OCI-M1 (cell line): ENCODE measurements at places on chromosomes 5 and 9.

DNA sequence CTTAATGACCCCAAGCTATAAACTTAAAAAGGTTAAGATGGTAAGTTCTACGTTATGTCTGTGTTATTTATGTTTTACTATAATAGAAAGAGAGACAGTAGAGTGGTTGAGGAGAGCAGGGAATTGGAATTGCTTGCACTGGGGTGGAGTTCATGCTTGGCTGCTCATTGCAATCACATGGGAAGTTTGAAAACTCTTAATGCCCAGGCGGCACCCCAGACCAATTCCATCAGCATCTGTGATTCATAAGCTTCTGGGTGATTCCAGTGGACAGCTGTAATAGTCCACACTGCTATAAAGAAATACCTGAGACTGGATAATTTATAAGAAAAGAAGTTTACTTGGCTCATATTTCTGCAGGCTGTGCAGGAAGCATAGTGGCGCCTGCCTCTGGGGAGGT, 323.9 kb upstream of the MSX2 start:
- no peak for DNase-seq

DNA sequence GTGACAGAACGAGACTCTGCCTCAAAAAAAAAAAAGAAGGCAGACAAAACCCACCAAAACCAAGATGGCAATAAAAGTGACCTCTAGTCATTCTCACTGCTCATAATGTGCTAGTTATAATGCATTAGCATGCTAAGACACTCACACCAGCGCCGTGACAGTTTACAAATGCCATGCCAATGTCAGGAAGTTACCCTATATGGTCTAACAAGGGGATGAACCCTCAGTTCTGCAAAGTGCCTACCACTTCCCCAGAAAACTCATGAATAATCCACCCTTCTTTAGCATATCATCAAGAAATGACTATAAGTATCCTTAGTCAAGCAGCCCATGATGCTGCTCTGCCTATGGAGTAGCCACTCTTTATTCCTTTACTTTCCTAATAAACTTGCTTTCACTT, 4.7 kb upstream of the BICD2 start:
- no peak for DNase-seq

GRCh38 chr5:1747079-1747802, 52.4 kb downstream of the MRPL36 start:
- DNase-seq: no peak

GRCh38 chr5:64318175-64318574, 152.5 kb downstream of the RNF180 start:
- peak; percentile 16 for DNase-seq

DNA sequence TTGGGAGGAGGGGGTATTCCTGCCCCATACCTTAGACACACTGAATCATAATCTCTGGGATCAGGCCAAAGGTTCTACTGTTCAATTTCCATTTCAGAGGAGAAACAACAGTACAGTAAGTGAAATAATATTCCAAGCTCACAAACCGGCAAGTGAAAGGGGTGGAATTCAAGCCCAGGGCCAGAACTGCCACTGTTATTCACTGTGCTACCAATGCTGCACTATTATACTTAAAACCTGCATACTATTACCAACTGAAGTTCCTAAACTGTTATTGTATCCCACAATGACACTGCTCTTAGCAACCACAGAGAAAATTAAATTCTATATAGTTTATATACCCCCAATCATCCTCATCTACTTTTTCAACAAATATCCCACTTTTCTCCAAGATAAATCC, 24.6 kb downstream of the SSBP2 start:
- no peak for DNase-seq

DNA sequence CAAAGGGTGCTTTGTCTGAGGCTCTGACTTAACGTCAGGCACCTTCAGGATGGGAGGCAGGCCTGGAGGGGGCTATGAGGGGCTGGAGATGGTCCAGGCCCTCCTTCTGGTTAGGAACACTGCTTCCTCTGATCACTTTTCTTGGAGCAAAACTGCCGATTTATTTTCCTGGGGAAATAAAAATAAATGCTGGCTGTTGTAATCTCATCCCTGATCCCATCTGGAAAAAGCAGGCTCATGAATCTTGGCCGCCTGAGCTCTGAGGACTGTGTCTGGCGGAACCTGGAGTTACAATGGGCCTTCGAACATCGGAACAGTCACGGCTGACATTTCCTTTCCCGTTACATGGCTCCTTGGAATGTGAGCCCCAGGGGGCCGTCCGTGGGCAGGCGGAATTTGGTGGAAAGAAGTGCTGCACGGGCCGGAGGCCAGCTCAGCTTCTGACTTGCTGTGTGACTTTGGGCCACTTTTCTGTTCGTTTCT, 157.8 kb downstream of the RGS3 start:
- no peak for DNase-seq

DNA sequence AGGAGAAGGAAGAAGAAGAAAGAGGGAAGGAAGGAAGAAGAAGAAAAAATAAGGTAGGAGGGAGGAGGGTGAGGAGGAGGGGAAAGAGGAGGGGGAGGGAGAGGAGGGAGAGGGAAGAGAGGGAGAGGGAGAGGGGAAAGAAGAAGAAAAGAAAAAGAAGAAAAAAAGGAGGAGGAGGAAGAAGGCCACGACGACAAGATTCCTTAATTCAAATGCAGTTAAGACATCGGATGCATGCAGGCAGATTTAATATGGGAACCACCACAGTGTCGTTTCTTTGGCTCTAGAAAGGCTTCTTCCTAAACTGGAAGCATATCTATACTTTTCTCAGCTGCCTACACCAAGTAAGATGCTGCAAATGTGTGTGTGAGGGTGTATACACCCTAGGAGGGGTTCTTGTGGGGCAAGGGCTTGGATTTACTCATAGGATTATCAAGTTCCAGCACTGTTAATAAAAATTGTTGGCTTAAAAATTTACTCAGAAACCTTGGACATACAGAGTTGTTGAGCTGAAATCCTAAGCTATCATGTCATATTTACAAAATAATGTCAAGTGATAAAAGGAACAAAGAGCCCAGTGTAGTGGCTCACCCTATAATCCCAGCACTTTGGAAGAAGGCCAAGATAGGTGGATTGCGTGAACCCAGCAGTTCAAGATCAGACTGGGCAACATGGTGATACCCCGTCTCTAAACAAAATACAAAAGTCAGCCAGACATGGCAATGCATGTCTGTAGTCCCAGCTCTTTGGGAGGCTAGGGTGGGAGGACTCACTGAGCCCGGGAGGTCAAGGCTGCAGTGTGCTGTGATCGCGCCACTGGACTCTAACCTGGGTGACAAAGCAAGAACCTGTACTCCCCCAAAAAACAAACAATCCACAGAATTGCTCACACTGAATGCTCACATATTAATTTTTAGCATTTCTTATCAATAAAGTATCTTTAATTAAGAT, 108.5 kb downstream of the UBAP2 start:
- DNase-seq: no peak

GRCh38 chr5:41191249-41191648, 22.1 kb downstream of the C6 start:
- no peak for DNase-seq

- no peak for DNase-seq
Measured at GRCh38 chr5:73743161-73743560, 117.2 kb downstream of the ARHGEF28 start.

GRCh38 chr5:107539726-107540330, 130.9 kb downstream of the EFNA5 start:
- no peak for DNase-seq

DNA sequence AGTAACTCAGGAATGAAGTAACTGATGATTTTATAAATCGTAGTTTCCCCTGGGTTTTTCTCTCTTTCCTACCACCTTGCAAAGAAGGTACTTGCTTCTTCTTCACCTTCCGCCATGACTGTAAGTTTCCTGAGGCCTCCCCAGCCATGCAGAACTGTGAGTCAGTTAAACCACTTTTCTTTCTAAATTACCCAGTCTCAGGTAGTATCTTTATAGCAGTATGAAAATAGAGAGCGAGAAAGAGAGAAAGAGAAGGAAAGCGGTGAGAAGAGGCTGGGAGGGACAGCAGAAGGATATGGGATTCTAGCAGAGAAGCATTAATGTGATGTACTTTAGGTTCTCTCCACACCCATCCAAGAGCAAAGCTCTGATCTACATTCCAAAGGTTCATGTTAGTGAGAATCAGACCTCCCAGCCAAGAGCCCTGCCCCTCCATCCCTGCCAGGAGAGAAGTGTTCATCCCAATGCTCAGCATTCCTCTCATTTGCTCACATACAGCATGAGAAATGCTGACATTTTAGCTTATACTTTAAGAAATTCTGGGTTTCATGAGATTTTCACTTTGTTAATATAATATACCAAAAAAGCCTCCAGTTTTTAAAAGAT, 185.0 kb upstream of the PTGER4 start:
- DNase-seq: no peak

- no peak for DNase-seq
Measured at GRCh38 chr9:97437051-97437600, 25.2 kb downstream of the TDRD7 start.

GRCh38 chr9:4591123-4591500, 71.0 kb upstream of the PLPP6 start:
- DNase-seq: no peak

GRCh38 chr9:117145811-117146490, 268.9 kb downstream of the ASTN2 start:
- DNase-seq: no peak

DNA sequence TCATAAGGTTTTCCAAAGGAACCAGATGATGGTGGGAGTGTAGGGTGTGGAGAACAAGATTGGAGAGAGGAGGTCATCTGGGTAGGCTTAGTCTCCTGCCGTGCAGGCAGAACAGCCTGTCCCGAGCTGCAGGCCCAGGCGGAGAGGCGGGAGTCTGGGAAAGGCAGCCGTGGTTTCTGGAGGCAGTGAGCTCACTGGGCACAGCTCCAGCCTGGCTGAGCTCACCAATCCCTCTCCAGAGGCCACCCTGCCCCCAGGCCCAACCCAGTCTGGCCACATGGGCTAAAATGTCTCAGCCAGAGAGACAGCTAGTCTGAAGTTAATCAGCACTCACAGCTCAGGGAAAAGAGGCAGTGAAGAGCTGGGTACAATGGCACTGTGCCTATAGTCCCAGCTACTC, 12.3 kb downstream of the P4HA2 start:
- DNase-seq: no peak

DNA sequence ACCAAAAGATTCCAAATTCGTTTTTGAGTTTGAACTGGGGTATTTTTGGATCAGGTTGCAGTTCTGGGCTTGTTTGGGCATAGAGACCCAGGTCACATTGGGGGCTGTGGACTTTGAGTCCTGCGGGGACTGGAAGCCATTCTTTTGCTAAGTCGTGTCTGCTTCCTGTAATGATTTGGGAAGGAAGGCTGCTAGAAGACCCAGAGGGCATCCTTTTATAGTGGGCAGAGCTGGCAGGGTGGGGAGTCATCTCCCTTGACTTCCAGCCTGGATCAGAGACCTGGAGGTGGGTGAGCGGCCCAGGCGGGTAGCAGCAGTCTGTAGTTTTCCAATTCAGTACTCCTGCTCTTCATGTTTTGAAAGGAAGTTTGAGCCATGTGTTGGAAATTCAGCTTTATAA, 11.3 kb downstream of the ZNF618 start:
- no peak for DNase-seq

DNA sequence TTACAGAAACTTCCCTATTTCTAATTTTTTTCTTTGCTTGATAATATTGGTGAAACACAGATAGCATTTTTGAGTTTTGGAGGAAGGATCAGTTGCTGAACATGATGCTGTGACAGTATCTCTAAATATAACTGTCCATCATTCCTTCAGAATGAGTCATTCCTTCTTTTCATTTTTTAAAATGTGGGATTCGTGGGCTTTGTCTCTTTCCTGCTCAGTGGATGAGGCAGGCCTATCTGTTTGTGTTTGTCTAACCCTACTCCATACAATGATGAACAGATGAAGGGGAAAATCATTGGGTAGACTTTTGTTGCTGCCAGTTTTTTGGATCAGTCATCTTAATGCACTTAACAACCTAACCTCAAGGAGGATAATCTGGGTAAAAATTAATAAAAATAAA, 15.7 kb upstream of the OR13C8 start:
- no peak for DNase-seq

DNA sequence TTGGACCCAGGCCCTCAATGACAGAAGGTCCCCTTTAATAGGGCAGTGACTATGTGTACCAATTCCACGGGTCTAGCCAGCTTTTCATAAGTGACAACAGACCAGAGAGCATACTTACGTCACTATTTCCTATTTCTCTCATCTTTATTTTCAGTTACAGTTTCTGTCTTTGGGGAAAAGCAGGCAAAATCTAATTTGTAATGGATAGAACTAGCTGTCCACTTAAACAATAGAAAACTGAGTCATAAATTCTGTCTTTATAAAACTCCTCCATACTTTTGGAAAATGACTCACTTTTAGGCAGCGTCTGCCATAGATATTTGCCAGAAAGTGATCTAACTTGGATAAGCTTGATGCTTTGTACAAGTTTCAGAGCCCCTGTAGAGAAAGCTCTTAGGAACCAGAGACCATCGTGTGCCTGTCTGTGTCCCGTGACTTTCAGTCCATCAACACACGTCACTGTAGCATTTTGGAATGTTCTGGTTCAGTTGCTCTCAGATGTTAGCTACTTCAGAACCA, 101.9 kb downstream of the F2RL2 start:
- DNase-seq: no peak

- DNase-seq: no peak
Measured at GRCh38 chr5:9558319-9558965, 12.6 kb upstream of the SEMA5A start.

DNA sequence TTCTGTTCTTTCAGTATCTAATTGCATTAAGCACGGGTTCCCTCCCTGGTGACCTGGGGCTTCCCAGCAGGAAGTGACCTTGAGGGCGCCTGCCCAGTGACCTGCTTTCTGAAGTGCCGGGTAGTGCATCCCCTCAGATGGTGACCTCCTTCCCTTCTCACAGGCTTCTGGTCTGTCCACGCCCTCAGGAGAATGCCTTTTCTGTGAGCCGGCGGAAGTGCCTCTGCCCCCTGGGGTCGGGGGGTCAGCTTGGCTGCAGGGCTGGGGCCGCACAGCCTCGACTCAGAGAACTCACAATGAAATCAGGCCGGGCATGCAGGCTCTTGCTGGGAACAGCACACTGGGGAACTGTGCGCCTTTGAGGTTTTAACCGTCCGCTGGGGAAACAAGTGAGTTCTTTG, 124.5 kb upstream of the PHYKPL start:
- DNase-seq: no peak

GRCh38 chr9:133676450-133676849, 40.3 kb downstream of the DBH start:
- DNase-seq: no peak
